ENCODE measurements at places on chromosomes 2 and 18. TPM values are rescaled to one million over a fixed set of nuclear protein-coding genes. Genes with fewer than 3 reads are reported as not detected.

The TMX3 gene
- total RNA-seq: 39.6 TPM

The HOXD4 gene
- 48.2 TPM for total RNA-seq

The UGT1A8 gene
- total RNA-seq: not detected

The NGEF gene
- 1.7 TPM for total RNA-seq

The PDIA6 gene
- 166 TPM for total RNA-seq

The ASB18 gene
- total RNA-seq: 2.0 TPM

The CSRNP3 gene
- 12.8 TPM for total RNA-seq

The TUBA3E gene
- not detected for total RNA-seq

Data from metanephros (tissue), 2 donors.